ENCODE measurements at places on chromosomes 5 and 9. TPM values are rescaled to one million over a fixed set of nuclear protein-coding genes. Genes with fewer than 3 reads are reported as not detected.
A peak's percentile ranks its signal among the peaks of the same experiment; 100 is the strongest.

DNA sequence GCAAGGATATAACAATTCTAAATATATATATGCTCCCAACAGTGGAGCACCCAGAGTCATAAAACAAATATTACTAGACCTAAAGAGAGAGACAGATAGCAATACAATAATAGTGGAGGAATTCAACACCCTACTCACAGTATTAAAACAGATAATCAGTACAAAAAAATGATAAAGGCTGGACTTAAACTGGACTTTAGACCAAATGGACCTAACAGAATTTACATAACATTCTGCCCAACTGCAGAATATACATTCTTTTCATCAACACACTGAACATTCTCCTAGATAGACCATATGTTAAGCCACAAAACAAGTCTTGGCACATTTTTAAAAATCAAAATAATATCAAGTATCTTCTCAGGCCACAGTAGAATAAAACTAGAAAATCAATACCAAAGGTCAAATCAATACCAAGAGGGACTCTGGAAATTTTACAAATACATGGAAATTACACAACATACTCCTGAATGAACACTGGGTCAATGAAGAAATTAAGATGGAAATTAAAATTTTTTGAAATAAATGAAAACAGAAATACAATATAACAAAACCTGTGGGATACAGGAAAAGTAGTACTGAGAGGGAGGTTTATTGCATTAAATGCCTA lies 100.8 kb downstream of the FBXL17 start:
- DNase-seq, result no peak

Gene NXNL2
- 1.2 TPM for total RNA-seq

Gene NSA2
- 320 TPM for total RNA-seq

DNA sequence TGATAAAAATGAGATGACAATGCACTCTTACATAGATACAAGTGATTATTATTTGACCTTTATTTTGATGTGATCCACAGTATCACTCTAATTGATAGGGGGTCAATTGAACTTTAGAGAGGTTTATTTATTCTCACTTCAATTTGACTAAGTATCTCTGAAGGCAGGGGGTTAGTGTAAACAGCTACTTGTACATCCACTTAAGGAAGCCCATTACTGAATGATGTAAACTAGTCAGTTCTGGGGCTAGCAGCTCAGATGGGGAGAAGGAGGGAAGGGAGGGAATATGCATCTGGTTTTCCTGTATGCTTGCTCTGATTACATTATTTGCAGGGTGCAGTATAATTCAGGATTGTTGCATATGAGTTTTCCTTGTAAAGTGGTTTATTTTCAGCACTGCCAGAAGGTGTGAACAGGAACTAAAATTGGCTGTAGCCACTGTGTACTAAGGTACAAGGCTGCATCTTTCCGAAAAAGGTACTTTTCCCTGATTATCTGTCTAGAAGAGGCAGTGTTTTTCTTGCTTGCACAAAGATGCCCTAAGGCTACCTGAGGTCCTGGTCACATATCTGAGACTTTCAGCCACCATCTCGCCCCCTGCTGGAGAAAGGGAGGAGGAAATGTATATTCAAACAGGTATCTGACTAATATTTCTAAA lies 51.2 kb downstream of the MRPS27 start:
- peak; percentile 47 for DNase-seq

Gene PCDHA3
- total RNA-seq, result 3.2 TPM

DNA sequence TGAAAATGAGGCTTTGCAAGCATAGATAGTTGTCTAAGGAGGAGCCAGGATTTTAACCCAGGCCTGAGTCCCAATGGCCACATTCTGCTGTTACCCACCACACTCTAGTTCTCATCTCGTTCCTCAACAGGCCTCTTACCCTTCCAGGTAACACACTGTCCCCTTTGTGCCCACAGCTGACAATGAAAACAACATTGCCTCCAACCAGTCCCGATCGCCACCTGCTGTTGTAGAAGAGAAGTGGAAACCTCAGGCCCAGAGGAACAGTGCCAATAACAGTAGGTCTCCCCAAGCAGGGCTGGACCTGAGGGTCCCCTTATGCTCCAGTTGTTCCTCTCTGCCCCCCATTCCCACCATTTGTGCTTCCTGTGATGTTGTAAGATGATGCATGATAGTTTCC lies 30.4 kb downstream of the AMBP start:
- no peak for DNase-seq

Gene DTWD2
- 21.1 TPM for total RNA-seq

Gene LCN1
- 0.47 TPM for total RNA-seq

Gene WDR70
- total RNA-seq, result 31.9 TPM

GRCh38 chr9:120767451-120767850 lies 25.8 kb downstream of the FBXW2 start:
- DNase-seq, result no peak

GRCh38 chr9:123369296-123369695 lies 13.3 kb downstream of the CRB2 start:
- DNase-seq, result no peak

Gene ENTPD2
- not detected for total RNA-seq

Gene PDGFRB
- total RNA-seq, result 55.9 TPM

DNA sequence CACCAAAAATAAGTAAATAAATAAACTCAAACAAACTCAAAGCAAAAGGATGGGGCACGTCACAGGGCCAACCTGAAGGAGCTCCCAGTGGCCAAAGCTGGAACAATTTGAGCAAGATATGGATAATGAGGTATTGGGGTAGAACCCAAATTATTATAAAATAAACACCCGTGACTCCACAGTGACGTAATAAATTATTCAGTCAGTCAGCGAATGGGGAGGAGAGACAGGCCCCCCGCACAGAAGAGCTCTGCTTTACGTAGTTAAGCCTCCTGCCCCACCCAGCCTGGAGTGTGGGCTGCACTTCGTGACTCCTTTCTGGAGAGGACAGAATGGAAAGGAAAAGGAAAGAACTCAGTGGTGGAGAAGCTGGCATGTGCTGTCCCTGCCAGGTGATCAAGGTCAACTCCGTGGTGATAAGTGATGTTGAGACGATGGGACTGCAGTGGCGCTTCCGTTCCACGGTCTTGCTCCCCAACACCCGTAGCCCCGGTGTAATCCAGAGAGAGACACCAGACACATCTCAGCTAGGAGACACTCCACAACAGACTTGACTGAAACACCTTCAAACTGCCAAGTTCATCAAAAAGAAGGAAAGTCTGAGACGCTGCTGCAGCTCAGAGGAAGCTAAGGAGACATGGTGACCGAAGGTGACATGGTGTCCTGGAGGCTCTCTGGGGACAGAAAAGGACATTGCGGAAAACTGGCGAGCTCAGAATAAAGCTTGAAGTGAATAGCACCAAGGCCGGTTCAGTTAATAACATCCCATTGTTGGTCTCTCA lies 83.3 kb upstream of the COL5A1 start:
- no peak for DNase-seq

Gene ENTR1
- 148 TPM for total RNA-seq

DNA sequence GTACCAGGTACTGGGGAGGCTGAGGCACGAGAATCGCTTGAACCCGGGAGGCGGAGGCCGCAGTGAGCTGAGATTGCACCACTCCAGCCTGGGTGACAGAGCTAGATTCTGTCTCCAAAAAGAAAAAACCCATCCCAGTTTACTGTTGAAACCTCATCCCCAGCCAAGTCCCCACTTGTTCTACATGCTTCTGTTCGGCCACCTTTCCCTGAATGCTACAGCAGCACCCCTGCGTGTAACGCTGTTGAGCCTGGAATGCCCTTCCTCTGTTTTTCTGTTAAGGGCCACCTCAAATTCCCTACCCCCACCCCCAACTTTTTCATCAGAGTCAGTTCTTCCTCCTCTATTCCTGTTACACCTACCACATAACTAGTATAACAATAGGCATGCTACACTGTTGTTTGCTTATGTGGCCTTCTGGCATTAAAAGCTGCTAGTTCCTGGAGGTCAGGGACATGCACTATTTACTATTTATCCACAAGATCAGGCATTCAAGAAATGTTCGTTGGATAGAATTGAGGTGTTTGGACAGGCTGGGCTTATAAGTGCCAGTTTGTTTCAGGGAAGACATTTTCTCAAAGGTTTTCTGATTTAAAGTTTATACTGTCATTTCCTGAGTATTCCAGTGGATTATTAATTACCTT lies 47.1 kb upstream of the C5orf47 start:
- DNase-seq, result peak; percentile 25

DNA sequence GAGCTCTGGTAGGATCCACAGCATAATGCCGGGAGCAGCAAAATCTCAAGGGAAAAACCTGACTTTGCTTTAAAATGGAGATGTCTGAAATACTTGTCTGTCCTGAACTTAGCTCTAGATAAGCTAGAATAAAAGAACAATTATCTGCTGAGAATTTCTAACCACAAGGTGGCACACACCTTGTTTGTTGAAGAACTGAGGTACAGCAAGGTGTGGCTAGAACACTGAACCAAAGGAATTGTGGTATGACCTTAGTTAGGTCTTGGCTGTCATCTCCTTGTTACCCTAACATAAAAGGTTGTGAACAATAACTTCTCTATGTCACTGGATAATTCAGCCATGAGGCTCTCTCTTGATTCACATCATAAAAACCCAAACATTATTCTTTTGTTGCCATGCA lies 72.3 kb upstream of the ANXA1 start:
- no peak for DNase-seq

Gene INSL4
- not detected for total RNA-seq

Gene OR1J2
- total RNA-seq, result not detected

GRCh38 chr5:147391781-147392180 lies 118.1 kb downstream of the DPYSL3 start:
- peak; percentile 87 for DNase-seq

GRCh38 chr5:132253452-132254320 lies 3.8 kb upstream of the PDLIM4 start:
- no peak for DNase-seq

DNA sequence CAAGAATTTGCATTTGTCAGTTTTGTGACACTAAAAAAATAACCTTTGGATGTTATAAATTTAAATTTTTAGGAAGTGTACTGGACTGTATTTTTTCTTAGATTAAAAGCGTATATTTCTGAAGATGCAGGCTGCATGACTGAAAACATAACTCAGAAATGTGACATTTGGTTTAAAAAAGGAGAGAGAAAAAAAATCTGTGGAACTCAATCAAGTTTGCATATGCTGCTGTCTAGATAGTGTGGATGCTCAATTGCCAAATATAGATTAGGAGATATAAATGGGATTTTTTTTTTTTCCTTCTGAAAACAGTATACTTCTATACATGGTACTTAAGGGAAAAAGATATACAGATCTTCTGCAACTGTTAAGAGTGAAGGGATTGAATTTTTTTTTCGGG lies 402.3 kb downstream of the TAF11L14 start:
- DNase-seq, result no peak

GRCh38 chr9:130599625-130600024 lies 20.2 kb downstream of the FUBP3 start:
- DNase-seq, result no peak

DNA sequence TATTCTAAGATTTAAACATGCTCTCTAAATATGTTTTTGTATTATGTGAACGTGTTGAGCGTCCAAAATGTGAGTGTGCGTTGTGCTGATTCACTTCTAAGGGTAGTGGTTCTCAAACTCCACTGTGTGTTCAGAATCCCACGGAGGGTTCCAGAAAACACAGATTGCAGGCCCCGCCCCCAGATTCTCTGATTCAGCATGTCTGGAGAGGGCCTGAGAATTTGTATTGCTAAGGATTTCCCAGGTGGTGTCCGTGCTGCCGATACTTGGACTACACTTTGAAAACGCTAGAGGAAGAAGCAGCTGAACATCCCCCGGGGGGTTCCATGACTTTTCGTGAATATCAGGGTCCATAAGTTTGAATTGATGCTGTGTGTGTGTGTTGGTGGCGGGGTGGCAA lies 1043.2 kb upstream of the WWC1 start:
- no peak for DNase-seq

DNA sequence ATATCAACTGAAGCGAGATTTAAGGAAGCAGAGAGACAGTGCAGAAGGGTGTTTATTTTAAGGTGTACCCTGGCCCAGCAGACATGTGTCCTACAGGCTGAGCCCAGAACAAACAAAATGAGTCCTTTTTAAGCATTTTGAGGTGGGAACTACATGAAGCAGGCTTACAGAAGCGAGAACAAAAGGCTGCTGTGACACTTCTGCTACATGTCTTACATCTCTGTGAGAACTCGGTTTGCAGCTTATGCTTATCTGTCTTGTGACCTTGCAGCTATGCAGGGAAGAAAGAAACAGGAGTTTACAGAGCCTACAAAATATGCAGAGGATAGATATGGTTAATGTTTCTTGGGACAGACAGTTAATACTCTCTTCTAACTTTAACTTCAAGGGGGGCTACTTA lies 295.9 kb downstream of the CEMIP2 start:
- no peak for DNase-seq

DNA sequence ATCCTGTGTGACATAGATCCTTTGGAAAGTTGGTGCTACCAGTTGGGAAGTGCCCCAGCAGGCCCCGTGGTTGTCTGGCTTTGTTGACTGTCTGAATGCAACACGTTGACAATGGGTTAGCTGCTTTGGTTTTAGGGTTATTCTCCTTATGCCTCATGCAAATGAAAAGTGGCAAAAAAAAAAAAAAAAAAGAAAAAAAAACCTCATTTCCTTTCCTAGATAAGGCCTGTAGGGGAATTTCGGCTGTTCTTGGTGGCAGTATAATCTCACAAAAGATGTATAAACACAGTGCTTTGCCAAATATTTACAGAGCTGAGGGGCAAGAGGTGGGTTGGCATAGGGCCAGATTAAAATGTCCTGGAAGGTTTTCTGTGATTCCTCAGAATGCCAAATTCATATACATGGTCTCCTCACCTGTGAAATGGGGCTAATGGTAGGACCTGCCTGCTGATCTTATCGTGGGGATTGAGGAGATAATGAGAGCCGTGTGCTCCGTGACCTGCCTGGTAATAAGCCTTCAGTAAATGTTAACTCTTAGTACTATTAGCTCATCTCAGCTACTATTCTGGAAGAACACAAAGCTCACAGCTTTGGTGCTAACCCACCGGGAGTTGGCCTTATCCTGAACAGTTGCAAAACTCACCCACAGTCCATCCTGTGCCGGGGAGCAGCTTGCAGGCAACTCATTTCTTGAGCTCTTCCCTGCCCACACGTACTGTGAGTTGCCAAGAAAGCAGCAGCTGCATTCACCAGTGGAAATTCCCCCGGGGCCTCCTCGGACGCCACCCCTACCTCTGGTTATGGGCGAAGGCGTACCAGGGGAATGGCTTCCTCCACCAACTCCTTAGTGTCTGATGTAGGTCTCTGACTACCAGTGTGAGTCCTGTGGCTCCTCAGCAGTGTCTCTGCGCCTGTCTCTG lies 220.3 kb downstream of the NR3C1 start:
- no peak for DNase-seq

DNA sequence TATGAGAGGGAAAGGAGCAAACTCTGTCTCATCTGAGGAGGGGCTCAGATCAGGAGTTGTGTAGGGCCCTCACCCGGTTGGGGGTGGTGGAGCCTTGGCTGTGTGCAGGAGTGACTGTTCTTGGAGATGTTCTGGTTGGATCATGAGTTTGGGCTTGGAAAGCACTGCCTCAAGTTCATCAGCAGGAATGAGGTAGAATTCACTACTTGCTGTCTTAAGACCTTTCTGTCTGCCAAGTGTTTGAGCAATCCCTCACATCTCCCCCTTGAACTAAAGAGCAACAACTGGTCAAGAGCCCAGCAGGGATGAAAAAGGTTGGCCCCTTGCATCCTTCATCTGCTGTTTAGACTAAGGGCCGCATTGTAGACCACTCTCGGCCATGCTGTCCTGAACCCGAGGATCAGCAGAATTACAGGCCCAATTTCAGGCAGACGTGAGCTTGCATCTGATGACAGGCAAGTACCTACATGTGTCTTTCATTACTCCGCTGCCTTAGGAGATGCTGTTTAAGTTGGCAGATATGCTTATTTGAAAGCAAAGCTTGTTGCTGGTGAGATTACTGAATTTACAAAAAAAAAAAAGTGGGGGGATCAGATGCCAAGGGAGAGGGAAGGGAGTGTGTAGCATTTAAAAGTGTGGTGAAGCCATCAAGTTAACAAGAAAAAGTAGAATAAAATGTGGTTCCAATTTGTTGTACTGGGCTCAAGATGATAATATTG lies 36.4 kb downstream of the PIK3R1 start:
- no peak for DNase-seq

Measured in A172 (cell line).